ENCODE measurements at places on chromosomes 7 and 10.

GRCh38 chr10:19708031-19708430 lies 108.2 kb upstream of the PLXDC2 start:
- no peak for DNase-seq

DNA sequence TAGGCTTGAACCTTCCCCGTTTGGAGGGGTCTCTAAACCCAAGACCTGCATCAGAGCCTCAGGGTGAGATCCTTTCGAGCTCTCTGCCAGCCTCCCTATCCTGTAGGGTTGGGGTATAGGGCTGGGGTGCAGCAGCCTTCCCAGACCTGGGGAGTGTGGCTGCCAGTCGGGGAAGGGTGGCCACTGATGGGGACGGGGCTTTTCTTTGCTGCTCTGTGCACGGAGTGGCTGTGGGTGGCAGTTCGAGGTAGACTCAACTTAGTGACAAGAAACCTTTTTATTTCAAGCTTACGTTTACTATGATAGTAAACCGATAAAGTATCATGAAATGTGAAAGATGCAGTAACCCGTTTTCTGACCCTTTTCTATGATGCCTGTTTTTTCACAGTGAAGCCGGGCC lies 13.0 kb downstream of the ZNF316 start:
- no peak for DNase-seq

DNA sequence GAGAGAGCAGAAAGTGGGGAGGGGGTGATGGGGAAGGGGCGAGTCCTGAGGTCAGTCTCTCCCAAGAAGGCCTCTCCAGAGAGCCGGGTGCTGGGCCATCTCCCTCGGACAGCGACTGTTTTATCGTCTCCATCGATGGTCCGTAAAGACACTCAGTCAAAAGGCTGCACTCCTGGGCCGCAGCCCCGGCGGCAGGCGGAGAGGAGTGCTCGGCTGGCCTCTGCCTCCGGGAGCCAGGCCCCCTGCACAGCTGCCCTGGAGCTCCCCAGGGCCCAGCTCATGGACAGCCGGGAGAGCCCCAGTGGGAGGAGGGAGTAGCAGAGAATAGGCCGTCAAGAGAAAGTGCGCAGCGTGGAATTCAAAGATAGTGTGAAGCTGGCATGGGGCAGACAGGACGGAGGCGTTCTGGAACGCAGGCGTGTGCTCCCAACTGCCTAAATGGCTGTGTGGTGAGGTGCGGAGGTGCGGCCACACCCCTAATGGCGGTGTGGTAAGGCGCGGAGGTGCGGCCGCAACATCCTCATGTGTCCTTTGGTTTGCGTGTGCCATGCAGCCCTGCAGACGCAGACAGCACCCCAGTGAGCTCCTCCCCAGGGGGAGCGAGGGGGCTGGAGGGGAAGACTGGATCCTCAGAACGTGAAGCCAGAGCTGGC lies 477.5 kb upstream of the FOXK1 start:
- no peak for DNase-seq

DNA sequence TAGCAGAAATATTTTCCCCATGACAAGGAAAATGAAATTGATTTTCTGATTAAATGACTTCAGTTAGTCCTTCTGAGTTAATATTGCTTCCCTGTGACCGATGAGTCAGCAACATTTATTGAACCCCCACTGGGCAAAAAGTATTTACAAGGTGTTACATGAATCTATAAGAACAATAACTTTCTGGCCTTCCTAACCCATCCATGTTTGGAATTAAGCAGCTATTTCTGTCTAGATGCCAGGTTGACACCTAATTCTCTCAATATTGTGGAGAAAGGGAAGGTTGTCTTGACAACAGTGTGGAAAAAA lies 112.9 kb upstream of the JAZF1 start:
- no peak for DNase-seq

- DNase-seq = no peak
Measured at GRCh38 chr10:88592381-88592780, 5.8 kb downstream of the LIPJ start.

GRCh38 chr10:34627331-34627730 lies 187.8 kb downstream of the PARD3 start:
- no peak for DNase-seq

DNA sequence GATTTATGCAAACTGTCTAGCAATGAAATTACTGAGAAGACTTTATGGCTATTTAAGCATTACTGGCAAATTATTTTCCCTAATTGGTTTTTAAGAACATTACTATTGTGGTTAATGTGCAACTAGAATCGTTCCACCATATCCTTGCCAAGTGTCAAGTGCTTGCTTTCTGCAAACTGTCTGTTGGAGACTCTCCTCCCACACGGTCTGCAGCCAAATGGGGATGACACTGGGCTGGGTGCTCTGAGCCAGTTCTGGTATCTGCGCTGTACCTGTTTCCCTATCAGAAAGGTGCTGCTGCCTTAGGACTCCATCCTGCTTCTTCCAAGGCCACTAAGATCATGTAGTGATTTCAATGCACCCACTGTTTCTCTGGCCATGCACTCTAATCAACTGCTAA lies 110.4 kb downstream of the RAMP3 start:
- no peak for DNase-seq

GRCh38 chr10:63208986-63209385 lies 75.9 kb downstream of the NRBF2 start:
- no peak for DNase-seq

DNA sequence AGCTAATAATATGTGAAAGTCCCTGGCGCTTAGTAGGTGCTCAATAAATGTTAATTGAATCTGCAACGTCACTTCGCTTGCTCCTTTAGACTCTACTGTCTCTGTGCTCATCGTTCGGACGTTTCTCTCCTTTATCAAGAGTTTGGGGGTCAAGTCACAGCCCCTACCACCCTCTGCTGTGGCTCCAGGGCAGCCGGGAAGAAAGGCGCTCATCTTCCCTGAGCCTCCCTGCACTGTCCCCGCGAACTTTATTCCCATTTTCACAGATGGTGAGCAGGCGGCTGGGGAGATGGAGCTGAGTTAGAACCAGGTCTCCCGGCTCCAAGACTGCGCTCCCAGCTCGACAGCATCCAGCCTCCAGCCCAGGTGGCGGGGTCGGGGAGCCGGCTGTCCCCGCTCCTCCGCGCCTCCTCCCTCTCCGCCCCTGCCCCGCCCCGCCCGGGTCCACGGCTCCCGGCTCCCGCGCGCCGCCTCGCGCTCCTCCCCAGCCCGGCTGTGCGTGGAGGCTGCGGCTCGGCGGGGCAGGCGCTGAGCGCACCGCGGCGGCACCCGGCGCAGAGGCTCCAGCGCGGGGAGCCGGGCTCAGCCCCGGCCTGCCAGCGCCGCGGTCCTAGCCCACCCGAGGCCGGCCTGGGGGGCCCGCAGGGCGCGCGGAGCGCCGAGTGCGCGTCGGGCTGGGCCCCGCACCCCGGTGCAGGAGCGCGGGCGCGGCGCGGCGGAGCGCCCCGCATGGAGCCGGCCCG lies at the start of gene CLEC2L:
Gene CLEC2L, plus strand, starts transcription at position 487 of the 743 bp plus-strand sequence. Its CDS starts 243 bp downstream, at position 730.
- DNase-seq = no peak

DNA sequence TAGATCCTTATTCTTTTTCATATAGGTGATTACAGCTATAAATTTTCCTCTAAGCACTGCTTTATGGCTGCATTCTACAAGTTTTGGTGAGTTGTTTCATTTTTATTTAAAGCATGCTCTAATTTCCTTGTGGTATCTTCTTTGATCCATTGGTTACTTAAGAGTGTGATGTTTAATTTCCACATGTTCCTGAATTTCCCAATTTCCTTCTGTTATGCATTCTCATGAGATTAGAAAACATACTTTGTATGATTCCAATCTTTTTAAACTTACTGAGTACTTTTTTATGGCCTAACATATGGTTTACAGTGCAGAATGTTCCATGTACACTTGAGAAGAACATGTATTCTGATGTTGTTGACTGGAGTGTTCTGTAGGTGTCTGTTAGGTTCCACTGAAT lies 53.4 kb downstream of the MYL10 start:
- DNase-seq = no peak

- no peak for DNase-seq
Measured at GRCh38 chr10:89301232-89301631, 614 bp upstream of the IFIT2 start.

DNA sequence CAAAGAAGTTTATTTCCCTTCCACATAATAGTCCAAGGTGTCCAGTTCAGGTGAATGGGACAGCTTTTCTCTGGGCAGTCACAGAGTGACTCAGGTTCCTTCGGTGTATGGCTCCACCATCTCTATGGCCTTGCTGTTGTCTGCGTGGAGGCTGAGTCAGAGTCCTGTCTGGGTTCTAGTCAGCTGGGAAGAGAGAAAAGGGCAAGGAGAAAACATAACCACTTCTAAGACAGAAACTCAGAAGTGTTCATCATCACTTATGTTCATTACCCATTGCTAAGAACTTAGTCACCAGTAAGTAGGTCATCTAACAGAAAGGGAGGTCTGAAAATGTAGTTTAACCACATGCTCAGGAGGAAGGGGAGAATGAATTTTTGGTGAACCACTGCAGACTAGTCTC lies 32.4 kb upstream of the CCDC7 start:
- no peak for DNase-seq

DNA sequence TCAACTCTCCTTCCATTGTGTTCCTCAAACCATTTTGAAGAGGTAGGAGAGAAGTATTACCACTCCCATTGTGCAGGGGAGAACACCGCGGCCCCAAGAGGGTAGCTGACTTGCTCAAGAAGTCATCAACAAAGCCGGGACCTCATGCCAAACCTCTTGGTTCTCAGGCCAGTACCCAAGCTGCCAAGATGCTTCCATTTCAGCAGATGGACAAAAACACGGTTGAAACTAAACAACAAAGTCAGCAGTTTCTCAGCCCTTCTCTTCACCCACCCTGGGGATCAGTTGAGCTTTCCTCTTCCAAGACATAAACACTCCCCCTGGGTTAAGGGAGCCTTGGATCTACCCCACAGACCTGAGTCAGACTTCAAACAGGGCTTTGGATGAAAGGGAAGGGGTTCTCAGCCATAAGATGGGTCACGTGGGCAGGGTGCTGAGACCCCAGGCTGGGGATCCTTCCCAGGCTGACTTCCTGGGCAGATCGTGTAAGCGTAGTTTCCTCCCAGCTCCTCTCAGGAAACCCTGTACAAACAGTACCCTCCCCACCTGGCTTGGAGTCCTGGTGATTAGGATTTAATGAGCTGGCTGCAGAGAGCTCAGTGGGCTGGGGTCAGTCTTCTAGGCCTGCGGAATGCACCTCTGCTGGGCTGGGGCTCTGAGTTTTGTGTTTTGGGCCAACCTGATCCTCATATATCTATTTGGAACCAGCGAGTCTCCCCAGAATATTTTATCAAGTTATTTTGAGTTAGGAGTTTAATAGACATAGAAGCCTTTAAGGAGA lies 27.3 kb downstream of the EMX2 start:
- no peak for DNase-seq

DNA sequence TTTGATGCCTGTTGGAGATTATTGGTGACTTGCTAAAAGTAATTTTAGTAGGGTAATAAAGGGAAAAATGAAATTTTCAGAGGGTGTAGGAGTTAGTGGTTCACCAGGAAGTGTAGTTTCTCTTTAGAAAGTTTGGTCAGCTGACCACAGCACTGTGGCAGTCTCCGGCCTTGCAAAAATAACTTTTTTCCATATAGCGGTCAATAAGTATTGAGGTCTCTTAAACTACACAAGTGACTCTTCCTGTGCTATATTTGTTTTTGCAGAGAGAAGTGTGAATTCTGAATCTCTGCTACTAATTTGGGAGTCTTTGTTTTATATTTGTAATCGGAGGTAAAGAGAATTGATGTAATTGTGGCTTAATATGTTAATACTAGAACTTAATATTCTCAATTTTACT lies 24.3 kb downstream of the PTPN12 start:
- no peak for DNase-seq

DNA sequence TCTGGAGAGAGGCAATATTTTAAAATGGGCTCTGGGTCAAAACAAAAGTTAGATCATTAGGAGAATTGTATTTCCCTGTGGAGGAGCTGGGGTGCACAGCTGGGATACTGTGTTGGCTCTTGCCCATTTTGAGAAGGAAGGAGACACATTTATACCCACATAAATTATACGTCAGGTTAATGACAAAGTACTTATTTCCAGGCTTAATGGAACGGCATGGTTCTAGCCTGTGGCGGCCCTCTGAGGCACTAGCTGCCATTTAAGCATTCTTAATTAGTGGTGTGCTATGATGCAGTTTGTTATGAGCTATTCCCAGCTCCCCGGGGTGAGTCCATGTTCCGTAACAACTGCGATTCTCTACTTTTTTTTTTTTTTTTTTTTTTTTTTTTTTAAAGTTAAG lies 193.5 kb downstream of the SEC23IP start:
- no peak for DNase-seq

DNA sequence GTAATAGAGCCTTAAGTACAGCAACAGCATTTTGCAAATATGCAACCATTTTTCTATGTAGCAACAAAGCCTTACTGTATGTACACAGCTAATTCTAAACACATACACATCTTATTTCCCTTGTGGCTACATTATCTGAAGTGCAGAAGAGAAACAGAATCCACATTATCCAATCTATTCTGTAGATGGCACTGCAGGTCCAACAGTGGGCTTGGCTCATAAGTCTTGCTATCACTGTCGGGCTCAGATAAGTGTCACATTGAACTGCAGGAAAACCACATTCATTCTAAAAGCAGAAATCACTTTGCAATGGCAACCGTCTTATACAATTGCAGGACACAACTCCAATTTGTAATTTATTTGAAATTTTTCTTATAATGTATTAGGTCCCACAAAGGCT lies 109.8 kb upstream of the NOBOX start:
- no peak for DNase-seq

DNA sequence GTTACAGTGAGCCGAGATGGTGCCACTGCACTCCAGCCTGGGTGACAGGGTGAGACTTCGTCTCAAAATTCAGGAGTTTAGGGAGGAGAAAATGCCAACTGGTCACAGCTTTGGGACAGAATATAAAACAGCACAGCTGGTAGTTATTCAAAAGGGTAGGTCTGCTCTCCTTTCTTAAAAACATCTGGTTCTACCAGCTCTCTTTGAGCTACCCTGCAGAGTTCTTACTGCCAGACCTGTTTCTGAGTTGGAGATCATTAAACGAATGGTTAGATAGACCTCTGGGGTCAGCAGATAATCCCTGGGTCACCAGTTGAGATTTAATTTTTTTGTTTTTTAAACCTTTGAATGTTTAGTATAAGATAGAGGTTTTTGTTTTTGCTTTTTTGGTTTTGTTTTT lies 52.6 kb downstream of the MCU start:
- DNase-seq = no peak

- no peak for DNase-seq
Measured at GRCh38 chr7:39588416-39588815, 22.2 kb downstream of the YAE1 start.

GRCh38 chr7:18583305-18583704 lies 87.8 kb downstream of the HDAC9 start:
- DNase-seq = no peak

GRCh38 chr10:63542835-63543575 lies 21.8 kb downstream of the REEP3 start:
- DNase-seq = no peak

DNA sequence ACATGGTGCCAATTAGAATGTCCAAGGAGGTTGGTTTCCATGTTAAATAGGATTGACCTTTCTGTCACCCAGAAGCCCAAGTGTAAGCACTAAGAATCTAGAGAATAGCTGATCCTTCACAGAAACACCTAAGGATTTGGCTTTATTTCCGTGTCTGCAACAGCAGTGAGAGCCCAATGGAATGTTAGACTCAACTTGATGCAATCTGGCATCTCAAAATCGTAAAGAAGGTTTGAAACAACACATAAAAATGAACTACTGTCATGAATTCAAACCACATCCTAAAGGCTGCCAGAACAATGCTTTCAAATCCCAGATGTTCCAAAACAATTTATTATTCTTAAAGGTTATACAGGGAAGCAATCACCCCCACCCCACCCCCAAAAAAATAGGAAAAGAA lies 18.6 kb downstream of the PPP1R3C start:
- DNase-seq = no peak
